Activated CD4-positive, alpha-beta memory T cell treated with anti-CD3 and anti-CD28 coated beads, Interleukin-2, amount 10 ng/mL, durations not matched to agents 7 days and 5 days (primary cell): ENCODE measurements at places on chromosomes 2 and 18. TPM values are rescaled to one million over a fixed set of nuclear protein-coding genes. Genes with fewer than 3 reads are reported as not detected.
A peak's percentile ranks its signal among the peaks of the same experiment; 100 is the strongest.

GRCh38 chr2:234422273-234422732 is 74.6 kb downstream of the ARL4C start:
- peaks cover 1% of the 10 kb centered on the region for H3K27me3 ChIP-seq
- peaks cover 71% of the 10 kb centered on the region for H3K4me1 ChIP-seq
- peak overlapping the region; percentile 2 for H3K4me3 ChIP-seq
- H3K36me3 ChIP-seq = peaks cover 25% of the 10 kb centered on the region
- DNase-seq = no peak

Gene HRH4
- 0.65 TPM for total RNA-seq

- H3K36me3 ChIP-seq = peaks cover 15% of the 10 kb centered on the region
- H3K27me3 ChIP-seq = peaks cover 53% of the 10 kb centered on the region
- H3K4me3 ChIP-seq = peak within 1 kb of the TSS; percentile 82
- peak; percentile 85 for DNase-seq
- H3K27ac ChIP-seq = peak within 1 kb of the TSS; percentile 53
- peaks cover 29% of the 10 kb centered on the region for H3K4me1 ChIP-seq
These were observed at the start of gene EPHA4 for GRCh38 chr2:221572219-221572820. EPHA4 (minus strand) TSS chr2:221572304; CDS start chr2:221572248, 56 bp downstream.

- H3K36me3 ChIP-seq = no peaks in the 10 kb centered on the region
- H3K27ac ChIP-seq = no peak overlapping the region
- H3K27me3 ChIP-seq = peaks cover 7% of the 10 kb centered on the region
- peak; percentile 11 for DNase-seq
- no peaks in the 10 kb centered on the region for H3K4me1 ChIP-seq
- no peak overlapping the region for H3K4me3 ChIP-seq
These were observed 90.1 kb downstream of the TWIST2 start for GRCh38 chr2:238938003-238938400.

GRCh38 chr18:47901624-47902362 is 28.7 kb downstream of the SMAD2 start:
- DNase-seq = no peak
- H3K27me3 ChIP-seq = no peaks in the 10 kb centered on the region
- H3K4me3 ChIP-seq = peak overlapping the region; percentile 40
- peaks cover 64% of the 10 kb centered on the region for H3K4me1 ChIP-seq

DNA sequence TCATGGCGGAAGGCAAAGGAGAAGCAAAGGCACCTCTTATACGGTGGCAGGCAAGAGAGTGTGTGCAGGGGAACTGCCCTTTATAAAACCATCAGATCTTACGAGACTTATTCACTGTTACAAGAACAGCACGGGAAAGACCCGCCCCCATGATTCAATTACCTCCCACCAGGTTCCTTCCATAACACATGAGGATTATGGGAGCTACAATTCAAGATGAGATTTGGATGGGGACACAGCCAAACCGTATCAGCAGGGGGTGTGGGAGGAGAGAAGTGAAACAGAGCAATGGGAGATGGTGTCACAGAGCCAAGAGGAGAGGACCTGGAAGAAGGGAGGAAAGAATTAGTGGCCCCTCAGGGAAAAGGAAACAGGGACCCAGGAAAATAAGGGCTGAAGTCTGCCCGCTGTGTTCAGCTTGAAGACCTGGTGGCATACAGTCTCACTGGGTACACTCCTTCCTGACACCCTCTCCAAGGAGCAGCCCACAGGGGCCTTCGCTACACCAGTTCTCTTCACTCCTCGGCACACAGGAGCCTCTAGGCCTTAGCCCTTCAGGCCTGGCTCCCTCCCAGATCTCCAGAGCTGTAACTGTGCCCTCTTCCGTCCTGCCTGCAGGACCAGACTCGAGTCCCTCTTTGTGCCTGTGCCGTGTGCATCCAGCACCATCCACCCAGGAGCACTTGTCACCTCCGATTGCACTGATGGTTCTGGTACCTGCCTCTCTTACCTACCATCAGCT is 262.1 kb downstream of the EIPR1 start:
- no peak for DNase-seq
- no peak overlapping the region for H3K27ac ChIP-seq
- H3K4me1 ChIP-seq = no peaks in the 10 kb centered on the region
- H3K27me3 ChIP-seq = no peaks in the 10 kb centered on the region

Gene C18orf63
- total RNA-seq = not detected

DNA sequence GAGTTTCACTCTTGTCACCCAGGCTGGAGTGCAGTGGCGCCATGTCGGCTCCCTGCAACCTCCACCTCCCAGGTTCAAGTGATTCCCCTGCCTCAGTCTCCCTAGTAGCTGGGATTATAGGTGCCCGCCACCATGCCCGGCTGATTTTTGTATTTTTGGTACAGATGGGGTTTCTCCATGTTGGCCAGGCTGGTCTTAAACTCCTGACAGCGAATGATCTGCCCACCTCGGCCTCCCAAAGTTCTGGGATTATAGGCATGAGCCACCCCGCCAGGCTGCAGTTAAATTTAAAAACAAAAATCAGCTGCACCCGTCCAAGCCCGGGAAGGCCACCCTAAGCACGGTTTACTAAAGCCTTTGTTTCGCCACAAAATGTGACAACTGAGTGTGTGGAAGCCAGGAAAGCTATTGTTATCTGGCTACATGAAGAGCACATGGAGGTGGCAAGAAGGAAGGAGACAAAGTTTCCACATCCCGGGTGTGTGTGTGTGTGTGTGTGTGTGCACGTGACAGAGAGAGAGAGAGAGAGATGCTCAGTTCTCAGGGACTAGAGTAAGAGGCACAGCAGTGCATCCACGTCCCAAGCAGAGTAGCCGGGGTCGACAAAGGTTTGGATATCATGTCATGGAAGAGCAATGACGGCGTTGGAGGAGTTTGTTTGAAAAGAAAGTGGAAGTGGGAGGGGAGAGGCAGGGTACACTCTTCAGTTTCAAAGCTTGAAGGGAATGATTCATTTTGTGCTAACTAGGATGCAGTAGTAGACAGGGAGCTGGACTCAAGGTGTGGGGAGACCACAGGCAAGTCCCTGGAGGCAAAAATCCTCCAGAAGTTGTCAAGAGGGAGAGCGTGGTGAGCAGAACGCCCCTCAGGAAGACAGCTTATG is 20.1 kb downstream of the INPP5D start:
- no peaks in the 10 kb centered on the region for H3K27me3 ChIP-seq
- peaks cover 75% of the 10 kb centered on the region for H3K4me1 ChIP-seq
- DNase-seq = peak; percentile 41
- peaks cover 67% of the 10 kb centered on the region for H3K36me3 ChIP-seq

Gene PKDCC
- not detected for total RNA-seq

Gene UGT1A1
- not detected for total RNA-seq

Gene DSG1
- not detected for total RNA-seq

- DNase-seq = no peak
- no peaks in the 10 kb centered on the region for H3K4me1 ChIP-seq
These were observed 103.2 kb downstream of the CTIF start for GRCh38 chr18:48641981-48642380.

DNA sequence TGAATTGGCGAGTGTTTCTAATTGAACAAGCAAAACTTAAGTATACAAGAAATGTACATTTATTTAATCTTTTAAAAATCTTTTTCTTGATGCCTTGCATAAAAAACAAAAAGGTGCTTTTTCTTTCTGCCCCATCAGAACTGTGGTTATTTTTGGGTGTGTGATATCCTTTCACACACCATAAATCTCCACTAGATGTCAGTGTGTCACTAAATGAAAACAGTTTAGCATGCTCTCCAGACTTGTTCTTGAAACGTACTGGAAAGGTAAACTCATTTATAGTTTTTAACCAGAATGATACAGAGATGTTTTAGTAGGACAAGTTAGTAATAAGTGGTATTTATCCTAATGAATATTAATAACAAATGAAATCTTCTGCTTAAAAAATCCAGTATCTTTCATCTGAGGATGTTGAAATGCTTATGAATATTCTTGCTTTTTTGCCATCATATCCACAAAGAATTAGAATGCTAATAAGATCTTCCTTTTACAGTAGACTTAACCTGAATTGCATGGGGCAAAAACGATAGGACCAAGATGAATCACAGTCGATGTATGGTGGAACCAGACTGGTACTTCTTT is 96.8 kb downstream of the UBE2E3 start:
- H3K27ac ChIP-seq = no peak overlapping the region
- H3K27me3 ChIP-seq = no peaks in the 10 kb centered on the region
- no peak for DNase-seq
- no peaks in the 10 kb centered on the region for H3K36me3 ChIP-seq
- H3K4me1 ChIP-seq = peaks cover 9% of the 10 kb centered on the region

DNA sequence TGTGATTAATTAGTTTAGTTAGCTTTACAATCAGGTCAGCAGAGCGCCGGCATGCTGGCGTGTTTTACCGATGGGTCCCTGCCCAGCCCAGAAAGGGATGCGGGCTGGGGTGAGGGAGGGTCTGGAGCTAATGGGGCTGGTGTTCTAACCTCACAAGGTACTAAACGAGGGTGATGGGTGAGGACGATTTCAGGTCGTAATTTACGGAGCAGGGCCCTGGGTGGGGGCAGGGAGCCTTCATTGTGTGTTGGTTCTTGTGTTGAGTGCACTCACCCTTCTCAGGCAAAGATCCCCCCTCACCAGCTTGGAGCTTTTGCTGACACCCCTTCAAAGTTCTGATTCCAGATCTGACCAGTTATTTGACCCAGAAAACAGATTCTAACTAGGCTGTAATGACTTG is 39.5 kb downstream of the PTGR3 start:
- no peaks in the 10 kb centered on the region for H3K4me1 ChIP-seq
- no peak for DNase-seq
- no peak overlapping the region for H3K4me3 ChIP-seq

DNA sequence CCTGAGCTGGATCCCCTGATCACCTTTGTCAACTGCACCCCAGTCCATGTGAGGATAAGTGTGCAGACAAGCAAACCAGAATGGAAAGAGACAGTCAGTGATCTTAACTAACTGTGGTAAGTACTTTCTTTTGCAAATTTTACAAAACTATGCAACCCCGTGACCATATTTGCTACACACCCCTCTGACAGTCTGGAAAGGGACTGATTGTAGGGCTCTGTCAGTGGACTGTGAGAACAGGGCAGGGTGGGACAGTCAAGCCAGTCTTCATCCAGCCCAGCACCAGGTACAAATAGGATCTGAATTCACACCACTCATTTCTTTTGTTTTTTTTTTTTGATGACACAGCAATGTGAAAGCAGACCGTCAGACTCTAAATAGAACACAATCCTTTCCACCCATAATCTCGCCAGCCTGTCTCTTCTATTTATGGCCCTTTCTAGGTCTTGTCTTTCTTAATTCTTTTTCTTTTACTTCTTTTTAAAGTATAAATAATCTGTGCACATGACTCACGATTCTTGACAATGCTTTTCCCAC is 165.6 kb downstream of the ARL6IP6 start:
- H3K27me3 ChIP-seq = no peaks in the 10 kb centered on the region
- no peak overlapping the region for H3K27ac ChIP-seq

Gene RTP5
- total RNA-seq = 0.13 TPM

Gene SLC5A7
- not detected for total RNA-seq

Gene KCTD1
- total RNA-seq = 4.4 TPM

- H3K4me3 ChIP-seq = no peak overlapping the region
- no peaks in the 10 kb centered on the region for H3K4me1 ChIP-seq
- H3K27ac ChIP-seq = no peak overlapping the region
- H3K36me3 ChIP-seq = no peaks in the 10 kb centered on the region
- H3K27me3 ChIP-seq = no peaks in the 10 kb centered on the region
- no peak for DNase-seq
These were observed 77.5 kb downstream of the FAM171B start for GRCh38 chr2:186771395-186771794.

- no peak for DNase-seq
- H3K27me3 ChIP-seq = peaks cover 31% of the 10 kb centered on the region
- no peak overlapping the region for H3K27ac ChIP-seq
- H3K4me1 ChIP-seq = no peaks in the 10 kb centered on the region
These were observed 100.3 kb upstream of the KCTD1 start for GRCh38 chr18:26648509-26649192.

DNA sequence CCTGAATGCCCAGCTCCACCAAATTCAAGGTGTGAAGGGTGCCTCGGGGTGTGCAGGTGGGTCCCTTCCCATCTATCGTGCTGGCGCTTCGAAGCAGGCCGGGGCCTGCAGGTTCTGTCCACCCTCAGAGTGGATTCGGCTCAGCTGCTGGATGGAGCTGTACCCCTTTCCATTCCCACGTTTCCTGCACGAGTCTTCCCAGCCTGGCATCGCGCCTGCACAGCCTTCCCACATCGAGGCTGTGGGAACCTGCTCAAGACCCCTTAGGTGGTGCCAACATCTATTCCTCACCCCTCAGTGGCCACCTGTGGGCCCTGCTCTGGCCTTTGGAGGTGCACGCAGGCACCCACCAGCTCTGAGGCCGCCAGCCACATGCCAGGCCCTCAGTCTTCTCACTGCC is 65.7 kb downstream of the PDCL3 start:
- DNase-seq = no peak
- H3K4me1 ChIP-seq = peaks cover 27% of the 10 kb centered on the region
- H3K27ac ChIP-seq = no peak overlapping the region
- H3K27me3 ChIP-seq = peaks cover 5% of the 10 kb centered on the region
- no peak overlapping the region for H3K4me3 ChIP-seq

Gene TGFBRAP1
- 17.0 TPM for total RNA-seq

Gene DUSP11
- 29.6 TPM for total RNA-seq

Gene TEX44
- total RNA-seq = not detected

DNA sequence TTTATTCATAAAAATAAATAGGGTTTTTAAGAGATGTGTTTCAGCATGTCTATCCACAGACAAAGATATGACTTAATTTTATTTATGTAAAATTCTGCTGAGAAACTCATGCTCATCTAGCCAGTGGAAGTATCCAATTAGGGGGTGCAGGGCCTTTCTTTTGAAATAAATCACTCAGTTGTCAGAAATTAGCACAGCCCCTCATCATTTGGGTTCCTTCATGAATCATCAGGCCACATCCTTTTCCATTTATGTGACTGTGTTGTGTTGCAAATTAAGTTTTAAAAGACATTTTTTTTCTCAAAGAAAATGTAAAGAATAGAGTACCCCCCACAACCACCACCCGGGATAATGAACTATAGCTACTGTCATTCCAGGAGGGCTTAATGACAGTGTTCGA is 185.8 kb downstream of the NRP2 start:
- H3K4me3 ChIP-seq = no peak overlapping the region
- no peaks in the 10 kb centered on the region for H3K36me3 ChIP-seq

Gene KRTCAP3
- 10.1 TPM for total RNA-seq

- peaks cover 7% of the 10 kb centered on the region for H3K27me3 ChIP-seq
- no peak overlapping the region for H3K4me3 ChIP-seq
- DNase-seq = no peak
These were observed 30.1 kb downstream of the IGFBP5 start for GRCh38 chr2:216665242-216665641.

DNA sequence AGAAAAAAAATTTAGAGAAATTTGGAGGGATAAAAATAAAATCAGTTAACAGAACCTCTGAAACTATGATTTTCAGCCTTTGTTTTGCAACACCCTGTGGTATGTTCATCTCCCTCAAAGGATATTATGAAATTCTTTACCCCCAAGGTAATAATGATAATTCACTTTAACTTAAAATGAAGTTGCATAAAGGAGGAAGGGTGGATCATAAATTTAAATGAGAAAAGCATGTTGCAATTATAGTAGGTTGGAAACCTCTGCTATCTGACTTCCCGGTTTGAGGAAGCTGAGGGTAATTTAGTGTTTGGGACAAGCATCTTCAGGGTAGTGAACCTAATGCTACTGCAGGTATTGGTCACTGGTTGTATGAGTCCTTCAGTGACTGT is 102.9 kb downstream of the BABAM2 start:
- no peak for DNase-seq
- H3K27me3 ChIP-seq = no peaks in the 10 kb centered on the region
- H3K27ac ChIP-seq = no peak overlapping the region

Gene CCBE1
- total RNA-seq = not detected

Gene HNMT
- not detected for total RNA-seq

Gene NPAS2
- 0.55 TPM for total RNA-seq

Gene SLC23A3
- total RNA-seq = 2.3 TPM
